ENCODE measurements at places on chromosomes 16 and 17. TPM values are rescaled to one million over a fixed set of nuclear protein-coding genes. Genes with fewer than 3 reads are reported as not detected.

The ASPA gene
- not detected for polyA plus RNA-seq

The CDH8 gene
- polyA plus RNA-seq, result not detected

The GDPD1 gene
- 0.84 TPM for polyA plus RNA-seq

The SMURF2 gene
- 119 TPM for polyA plus RNA-seq

The RUNDC1 gene
- 7.4 TPM for polyA plus RNA-seq

The PDE6G gene
- polyA plus RNA-seq, result 1.3 TPM

The ZNF688 gene
- 3.7 TPM for polyA plus RNA-seq

The PLD2 gene
- 28.8 TPM for polyA plus RNA-seq

The SLC16A13 gene
- 2.3 TPM for polyA plus RNA-seq

The CLEC19A gene
- polyA plus RNA-seq, result not detected

The AANAT gene
- polyA plus RNA-seq, result 0.19 TPM

The CACNG5 gene
- polyA plus RNA-seq, result not detected

The TBC1D3L gene
- 6.2 TPM for polyA plus RNA-seq

The KRT24 gene
- not detected for polyA plus RNA-seq

The RNF227 gene
- polyA plus RNA-seq, result 3.1 TPM

The HSPB9 gene
- not detected for polyA plus RNA-seq

The ZNF469 gene
- polyA plus RNA-seq, result 13.3 TPM

The CD300LB gene
- polyA plus RNA-seq, result not detected

The CXCL16 gene
- polyA plus RNA-seq, result 1.6 TPM

The EFCAB5 gene
- 0.14 TPM for polyA plus RNA-seq

The KRTAP9-2 gene
- not detected for polyA plus RNA-seq

The HCRT gene
- polyA plus RNA-seq, result not detected

The SLC13A2 gene
- polyA plus RNA-seq, result not detected

The TNS4 gene
- 0.07 TPM for polyA plus RNA-seq

The CTRB1 gene
- polyA plus RNA-seq, result not detected

The DOC2A gene
- 0.50 TPM for polyA plus RNA-seq

The SPN gene
- polyA plus RNA-seq, result not detected

The EVI2B gene
- polyA plus RNA-seq, result 0.17 TPM

The HOXB4 gene
- polyA plus RNA-seq, result 7.8 TPM

The MAP2K3 gene
- polyA plus RNA-seq, result 72.6 TPM

The CSH2 gene
- not detected for polyA plus RNA-seq

All from IMR-90 (cell line).